ENCODE measurements at places on chromosomes 11 and 22.

GRCh38 chr11:45156201-45156600 lies 9.8 kb downstream of the PRDM11 start:
- DNase-seq: no peak

GRCh38 chr11:101019870-101020269 lies 109.7 kb downstream of the PGR start:
- no peak for DNase-seq

DNA sequence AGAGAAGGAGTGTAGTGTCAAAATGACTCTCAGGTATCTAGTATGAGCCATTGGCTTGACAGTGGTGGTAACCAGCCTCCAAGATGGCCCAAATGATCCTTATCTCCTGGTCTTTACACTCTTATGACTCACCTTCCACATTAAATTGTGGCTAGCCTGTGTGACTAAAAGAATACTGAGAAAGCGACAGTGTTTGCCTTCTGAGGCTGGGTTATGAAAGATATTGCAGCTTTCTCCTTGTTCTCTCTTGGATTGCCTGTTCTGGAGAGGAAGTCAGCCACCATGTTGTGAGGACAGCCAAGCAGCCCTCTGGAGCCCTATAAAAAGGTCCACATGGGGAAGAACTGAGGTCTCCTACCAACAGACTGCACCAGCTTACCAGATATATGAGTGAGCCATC lies 15.8 kb downstream of the C11orf71 start:
- no peak for DNase-seq

DNA sequence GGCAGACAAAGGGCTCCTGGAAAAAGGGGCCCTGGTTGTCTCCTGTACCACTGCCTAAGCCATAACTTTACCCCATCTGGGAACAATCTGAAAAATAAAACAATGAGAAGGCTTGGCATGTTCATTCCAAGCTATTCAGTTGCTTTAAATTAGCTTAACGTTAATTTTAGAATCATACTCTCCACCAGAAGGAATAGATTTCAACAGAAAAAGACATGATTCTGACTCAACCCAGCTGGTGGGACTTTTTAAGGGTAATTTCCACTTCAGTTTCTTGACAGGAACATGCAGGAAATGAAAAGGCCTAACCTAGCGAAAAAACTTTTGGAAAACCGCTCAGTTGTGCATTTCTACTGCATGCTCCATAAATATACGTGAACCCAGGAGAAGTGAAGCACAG lies 7.9 kb downstream of the SF3A1 start:
- no peak for DNase-seq

DNA sequence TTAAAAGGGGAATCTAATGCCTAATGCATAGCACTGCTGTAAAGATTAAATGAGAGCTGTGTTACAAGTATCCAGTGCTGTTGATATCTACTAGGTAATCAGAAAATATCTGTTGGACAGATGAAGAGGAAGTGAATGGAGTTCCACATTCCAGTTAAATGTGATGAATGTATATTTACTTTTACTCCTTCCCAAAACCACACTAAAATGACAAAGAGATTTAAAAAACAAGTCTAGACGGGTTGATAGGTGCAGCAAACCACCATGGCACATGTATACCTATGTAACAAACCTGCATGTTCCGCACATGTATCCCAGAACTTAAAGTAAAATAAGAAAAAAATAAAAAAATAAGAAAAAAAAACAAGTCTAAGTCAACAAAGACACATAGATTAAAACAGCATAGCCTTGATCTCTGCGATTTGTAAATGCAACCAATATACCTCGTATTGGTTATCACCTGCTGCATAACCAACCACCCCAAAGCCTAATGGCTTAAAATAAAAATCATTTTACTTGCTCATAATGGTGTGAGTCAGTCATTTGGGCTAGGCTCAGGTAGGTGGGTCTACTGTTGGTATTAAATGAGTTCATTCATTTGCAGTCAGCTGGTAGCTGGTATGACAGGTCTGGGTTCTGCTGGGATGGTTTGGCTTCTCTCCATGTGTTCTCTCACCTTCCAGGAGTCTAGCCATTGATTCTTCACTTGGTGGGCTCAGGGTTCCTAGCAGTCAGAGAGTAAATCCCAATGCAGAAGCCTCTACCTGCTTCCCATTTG lies 39.7 kb upstream of the SLC6A5 start:
- no peak for DNase-seq

- no peak for DNase-seq
These were observed 106.6 kb upstream of the SLC22A12 start for GRCh38 chr11:64484191-64485022.

DNA sequence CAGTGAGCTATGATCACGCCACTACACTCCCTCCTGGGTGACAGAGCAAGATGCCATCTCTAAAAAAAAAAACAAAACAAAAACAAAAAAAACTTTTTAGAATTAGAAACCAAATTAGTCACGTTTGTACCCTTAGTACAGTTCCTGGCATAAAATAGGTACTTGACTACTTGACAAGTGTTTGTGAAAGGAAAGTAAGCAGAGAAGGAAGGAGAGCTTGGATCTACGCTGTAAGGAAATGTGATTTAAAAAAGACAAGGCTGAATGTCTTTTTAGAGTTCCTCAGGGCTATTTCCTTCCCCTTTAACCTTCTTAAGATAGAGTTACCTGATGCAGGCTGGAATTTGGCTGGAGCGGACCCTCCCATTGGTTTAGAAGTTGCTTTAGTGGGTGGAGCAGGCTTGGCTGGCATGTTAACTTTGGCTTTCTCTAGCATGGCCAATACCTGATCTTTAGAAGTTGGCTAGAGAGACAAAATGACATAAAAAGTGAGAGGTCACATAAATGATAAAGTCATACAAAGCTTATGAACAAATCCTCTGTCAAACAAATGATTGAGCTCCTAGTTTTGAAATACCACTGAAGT lies 50.7 kb downstream of the F2 start:
- DNase-seq: no peak

DNA sequence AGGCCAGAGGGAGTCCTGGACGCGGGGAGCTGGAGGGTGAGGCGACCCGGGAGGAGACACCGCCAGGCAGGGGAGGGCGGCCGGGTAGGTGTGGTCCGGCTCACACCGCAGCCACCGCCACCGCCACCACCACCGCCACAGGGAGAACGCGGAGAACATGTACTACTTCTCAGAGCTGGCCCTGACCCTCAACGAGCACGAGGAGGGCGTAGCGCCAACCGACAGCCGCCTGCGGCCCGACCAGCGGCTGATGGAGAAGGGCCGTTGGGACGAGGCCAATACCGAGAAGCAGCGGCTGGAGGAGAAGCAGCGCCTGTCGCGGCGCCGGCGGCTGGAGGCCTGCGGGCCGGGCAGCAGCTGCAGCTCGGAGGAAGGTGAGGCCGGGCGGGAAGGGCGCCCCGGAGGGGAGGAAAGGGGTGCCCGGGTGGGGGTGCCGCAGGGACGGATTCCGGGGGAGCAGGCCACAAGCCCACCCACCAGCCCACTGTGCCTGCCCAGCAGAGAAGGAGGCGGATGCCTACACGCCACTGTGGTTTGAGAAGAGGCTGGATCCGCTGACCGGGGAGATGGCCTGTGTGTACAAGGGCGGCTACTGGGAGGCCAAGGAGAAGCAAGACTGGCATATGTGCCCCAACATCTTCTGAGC lies 62.8 kb downstream of the MORC2 start:
- no peak for DNase-seq

GRCh38 chr11:19519912-19520641 lies 192.6 kb upstream of the NAV2 start:
- DNase-seq: no peak

DNA sequence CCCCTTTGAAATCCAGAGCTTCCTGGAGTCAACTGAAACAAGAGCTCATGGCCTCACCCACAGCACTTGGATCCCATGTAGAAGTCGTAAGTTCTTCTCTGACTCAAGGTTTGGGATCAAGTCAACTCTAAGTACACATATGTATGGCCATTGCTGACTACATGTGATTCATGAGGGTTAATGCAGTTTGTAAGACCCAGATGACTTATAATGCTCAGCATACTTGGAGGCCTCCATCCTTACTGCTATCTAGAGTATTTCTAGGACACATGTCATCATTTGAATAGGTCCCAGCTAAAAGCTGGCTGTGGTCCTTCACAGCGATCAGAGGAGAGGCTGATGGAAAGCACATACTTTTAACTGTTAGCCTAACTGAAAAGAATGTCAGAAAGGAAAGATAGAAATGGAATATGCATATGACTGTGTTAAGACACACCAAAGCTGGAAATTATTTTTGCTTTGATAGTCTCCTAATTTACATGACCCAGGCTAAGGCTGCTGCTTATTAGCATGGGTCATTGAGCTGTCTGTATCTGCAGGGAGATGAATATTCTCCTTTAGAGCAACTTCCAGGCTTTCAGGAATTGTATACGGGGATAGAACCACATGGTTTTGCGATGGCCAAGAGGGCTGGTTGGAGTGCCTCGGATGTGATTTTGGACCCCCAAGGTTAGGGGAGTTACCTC lies 76.3 kb downstream of the NTM start:
- DNase-seq: no peak

GRCh38 chr22:18066181-18066859 lies 11.5 kb upstream of the PEX26 start:
- DNase-seq: no peak

DNA sequence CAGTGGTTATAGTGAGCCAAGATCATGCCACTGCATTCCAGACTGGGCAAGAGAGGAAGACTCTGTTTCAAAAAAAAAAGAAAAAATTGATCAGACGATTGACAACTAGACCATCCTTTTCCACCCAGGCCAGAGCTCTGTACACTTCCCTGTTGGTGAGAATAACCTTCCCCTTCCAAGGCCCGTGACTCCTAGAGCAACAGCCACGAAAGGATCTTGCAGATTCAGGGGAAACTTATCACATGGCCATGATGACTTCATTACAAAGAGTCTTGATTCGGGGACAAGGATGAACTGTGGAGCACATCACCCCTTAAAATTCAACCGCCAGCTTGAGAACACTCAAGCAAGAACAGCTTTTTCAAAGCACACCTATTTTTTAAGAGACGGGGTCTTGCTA lies 10.3 kb downstream of the CD5 start:
- DNase-seq: no peak

DNA sequence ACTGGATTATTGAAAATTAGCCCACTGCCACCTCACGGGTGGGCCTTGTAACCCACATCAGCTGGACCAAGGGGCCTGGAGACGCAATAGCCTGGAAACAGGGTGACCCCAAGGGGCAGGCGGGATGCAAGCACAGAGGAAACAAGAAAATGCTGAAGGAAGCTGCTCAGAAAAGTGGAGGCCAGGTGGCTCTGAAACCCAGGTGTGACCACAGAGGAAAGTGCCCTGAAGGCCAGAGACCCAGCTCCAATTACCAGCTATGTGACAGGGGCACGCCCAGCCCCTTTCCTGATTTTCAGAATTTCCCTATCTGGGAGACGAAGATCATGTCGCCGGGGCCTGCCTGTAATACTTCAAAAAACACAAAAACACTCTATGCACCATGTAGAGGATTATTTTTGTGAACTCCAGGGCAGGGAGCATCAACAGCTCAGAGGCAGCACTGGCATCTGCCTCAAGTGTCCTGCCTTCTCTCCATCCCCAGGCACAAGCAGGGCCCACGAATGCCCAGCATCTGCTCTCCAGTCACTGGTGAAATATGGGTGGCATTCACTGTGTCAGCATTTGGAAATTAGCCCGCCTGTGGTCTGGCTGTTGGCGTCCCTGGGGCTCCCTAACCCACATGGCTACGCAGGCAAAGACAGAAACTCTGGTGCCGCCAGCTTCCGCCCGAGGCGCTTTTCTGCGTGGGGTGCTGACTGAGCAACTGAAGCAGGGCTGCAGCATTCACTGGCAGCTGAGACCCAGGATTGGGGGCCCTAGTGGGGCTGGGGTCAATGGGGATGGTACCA lies 6.3 kb downstream of the KCNJ1 start:
- no peak for DNase-seq

- no peak for DNase-seq
These were observed 22.4 kb upstream of the THY1 start for GRCh38 chr11:119445379-119445778.

- DNase-seq: no peak
These were observed 36.5 kb downstream of the MS4A2 start for GRCh38 chr11:60124802-60125432.

GRCh38 chr11:118304568-118305248 lies at the start of gene CD3E:
Gene CD3E (plus strand): TSS chr11:118304730. CDS start chr11:118304953, 223 bp downstream.
- no peak for DNase-seq

- DNase-seq: no peak
These were observed 15.8 kb downstream of the TBRG1 start for GRCh38 chr11:124638500-124638899.

GRCh38 chr11:21888814-21889213 lies 304.1 kb upstream of the ANO5 start:
- no peak for DNase-seq

GRCh38 chr11:47111318-47111804 lies 65.3 kb downstream of the ARFGAP2 start:
- DNase-seq: no peak

DNA sequence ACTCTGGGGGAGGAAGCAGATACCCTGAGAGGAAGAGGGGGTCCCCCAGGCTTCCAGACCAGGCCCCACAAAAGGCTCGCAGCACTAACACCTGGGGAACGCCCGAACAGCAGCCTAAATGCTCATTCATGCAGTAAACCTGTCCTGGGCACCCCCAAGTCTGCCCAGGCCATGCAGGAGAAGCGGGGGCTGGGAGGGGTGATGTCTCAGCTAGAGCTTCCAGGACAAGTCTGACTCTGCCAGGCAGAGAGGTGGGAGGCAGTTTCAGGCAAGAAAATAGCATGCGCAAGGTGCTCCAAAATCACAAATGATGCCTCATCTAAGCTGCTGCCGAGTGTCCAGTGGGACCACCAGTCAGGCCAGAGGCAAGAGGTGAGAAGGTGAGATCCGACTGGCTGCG lies 14.6 kb downstream of the CABP7 start:
- no peak for DNase-seq

DNA sequence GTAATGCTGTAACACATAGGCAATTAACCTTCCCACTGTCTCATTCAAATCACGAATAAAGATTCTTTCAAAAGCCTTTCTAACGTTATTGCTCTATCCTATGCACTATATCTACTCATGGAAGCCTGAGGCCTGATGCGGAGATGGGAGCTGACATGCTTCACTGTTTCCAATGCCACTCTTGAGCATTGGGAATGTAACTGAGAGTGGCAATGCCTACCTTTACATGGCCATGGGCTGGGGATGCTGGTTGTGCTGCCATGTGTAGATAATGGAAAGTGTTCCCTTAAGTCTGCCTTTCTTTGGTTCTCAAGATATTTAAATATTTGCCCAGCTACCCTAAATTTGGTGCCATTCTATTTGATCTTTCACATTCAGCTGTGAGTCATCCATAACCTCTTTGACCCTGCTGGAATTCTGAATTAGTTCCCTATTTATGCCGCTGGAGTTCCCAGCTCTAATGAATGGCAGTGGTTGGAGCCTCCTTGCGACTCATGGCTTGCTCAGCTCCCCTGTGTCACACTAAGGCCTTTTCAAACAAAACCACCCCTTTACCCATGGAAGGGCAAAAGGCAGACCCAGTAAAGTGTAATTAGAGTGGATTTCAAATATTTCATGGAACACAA lies 21.4 kb upstream of the DKK3 start:
- DNase-seq: no peak

- DNase-seq: no peak
These were observed 28.9 kb upstream of the CARS1 start for GRCh38 chr11:3086114-3086513.

Measured in esophagus squamous epithelium (tissue), 5 donors.